Heart right ventricle (tissue), 16 donors: ENCODE measurements at places on chromosomes 6 and 20.

DNA sequence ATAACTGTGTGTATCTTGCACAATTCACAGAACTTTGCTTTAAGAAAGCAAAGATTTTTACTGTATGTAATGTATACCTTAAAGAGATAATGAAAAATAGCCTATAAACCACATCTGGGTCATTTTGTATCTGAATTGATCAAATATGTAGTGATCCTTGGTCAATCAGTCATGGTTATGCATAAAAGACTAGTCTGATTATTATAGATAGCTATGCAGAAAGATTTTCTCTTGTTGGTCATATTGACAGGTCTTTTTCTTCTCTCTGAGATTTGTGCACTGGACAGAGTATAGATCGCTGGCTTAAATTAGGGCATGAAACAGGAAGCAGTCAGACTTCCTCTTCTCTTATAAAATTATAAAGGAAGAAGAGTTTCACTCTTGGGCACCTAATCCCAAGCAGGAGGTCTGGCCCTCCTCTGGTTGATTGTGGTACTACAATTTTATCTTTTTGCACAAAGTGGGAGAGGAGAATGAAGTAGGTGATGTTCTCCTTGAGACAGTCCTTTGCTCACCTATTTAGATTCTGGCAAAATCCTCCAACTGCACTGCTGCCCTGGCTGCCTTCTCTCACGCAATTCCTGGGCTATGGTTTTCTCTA lies 380.9 kb upstream of the RGS17 start:
- no peak for DNase-seq

GRCh38 chr20:4673371-4674001 lies 48.2 kb upstream of the PRND start:
- no peak for DNase-seq

DNA sequence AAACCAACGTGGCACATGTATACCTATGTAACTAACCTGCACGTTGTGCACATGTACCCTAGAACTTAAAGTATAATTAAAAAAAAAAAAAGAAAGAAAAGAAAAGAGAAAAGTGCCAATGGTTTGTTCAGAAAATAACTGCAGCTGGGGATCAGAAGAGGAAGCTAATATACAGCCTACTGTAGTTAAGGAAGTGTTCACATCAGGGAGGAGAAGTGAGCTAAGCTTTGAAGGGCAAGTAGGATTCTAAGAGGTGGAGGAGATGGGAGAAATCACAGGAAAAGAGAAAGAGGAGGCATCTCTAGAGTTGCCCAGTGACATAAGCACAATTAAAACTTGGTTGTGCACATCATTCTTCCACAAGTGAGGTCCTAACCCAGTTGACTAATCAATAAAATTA lies 214.4 kb upstream of the DTNBP1 start:
- DNase-seq: no peak

- no peak for DNase-seq
These were observed 43.4 kb downstream of the TAF8 start for GRCh38 chr6:42093582-42094329.

- no peak for DNase-seq
These were observed 45.9 kb downstream of the FLRT3 start for GRCh38 chr20:14291502-14291901.

DNA sequence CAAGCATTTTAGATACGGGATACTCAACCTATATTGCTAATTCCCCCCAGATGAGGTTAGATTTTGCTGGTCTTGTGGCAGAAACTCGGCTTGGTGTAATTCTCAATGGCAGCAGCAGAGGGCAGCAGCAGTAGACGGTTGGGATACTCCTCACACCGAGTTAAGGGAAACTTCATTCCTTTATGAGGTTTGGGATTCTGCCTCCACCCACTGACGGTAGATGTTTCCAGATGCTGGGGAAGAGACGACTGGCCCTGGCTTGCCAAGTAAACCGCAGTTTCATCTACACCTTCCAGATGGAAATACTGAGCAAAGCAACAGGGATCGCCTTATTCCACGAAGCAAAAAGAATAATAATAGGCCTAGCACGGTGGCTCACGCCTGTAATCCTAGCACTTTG lies 8.2 kb upstream of the TBC1D7 start:
- DNase-seq: peak; percentile 82

GRCh38 chr20:38092260-38092857 lies 58.8 kb downstream of the RPRD1B start:
- peak; percentile 5 for DNase-seq

DNA sequence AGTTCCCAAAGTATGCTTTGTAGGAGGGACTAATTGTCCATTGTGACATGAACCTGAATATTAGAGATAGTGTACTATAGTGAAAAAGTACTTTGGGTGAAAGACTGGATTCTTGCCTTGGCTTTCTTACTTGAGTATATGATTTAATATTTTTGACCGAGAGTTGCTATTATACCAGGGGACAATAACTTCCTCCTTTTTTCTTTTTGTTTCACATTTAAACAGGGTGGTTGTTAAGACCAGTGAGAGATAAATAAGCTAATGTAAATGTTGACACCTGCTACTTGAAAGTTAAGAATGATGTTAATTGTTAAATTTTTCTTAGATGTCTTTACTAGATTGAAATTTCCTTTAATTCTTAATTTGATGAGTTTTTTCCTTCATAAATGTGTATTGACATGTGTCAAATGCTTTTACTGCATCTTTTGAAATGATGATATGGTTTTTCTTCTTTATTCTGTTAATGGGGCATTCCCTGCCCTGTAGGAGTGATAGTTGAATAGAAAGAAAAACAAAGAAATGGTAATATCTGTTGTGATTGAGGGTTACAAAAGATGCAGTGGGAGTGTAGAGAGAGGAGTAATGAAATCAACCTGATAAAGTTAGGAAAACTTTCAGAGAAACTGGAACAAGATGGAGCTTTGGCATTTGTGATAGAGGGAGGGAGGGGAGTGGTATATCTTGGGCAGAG lies 48.4 kb downstream of the ZFAND3 start:
- DNase-seq: no peak

DNA sequence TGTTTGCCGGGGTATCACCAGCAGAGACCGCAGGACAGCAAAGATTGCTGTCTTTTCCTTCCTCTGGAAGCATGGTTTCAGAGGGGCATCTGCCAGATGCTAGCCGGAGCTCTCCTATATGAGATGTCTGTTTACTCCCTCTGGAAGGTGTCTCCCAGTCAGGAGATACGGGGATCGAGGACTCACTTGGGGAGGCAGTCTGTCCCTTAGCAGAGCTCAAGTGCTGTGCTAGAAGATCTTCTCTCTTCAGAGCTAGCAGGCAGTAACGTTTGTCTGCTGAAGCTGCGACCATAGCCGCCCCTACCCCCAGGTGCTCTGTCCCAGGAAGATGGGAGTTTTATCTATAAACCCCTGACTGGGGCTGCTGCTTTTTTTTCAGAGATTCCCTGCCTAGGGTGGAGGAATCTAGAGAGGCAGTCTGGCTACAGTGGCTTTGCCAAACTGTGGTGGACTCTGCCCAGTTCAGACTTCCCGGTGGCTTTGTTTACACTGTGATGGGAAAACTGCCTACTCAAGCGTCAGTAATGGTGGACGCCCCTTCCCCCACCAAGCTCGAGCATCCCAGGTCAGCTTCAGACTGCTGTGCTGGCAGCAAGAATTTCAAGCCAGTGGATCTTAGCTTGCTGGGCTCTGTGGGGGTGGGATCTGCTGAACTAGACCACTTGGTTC lies 133.0 kb upstream of the FLRT3 start:
- no peak for DNase-seq

- no peak for DNase-seq
These were observed 401.7 kb downstream of the ZFAND3 start for GRCh38 chr6:38221251-38221650.

GRCh38 chr20:33653900-33654596 lies 8.1 kb upstream of the C20orf144 start:
- DNase-seq: no peak

DNA sequence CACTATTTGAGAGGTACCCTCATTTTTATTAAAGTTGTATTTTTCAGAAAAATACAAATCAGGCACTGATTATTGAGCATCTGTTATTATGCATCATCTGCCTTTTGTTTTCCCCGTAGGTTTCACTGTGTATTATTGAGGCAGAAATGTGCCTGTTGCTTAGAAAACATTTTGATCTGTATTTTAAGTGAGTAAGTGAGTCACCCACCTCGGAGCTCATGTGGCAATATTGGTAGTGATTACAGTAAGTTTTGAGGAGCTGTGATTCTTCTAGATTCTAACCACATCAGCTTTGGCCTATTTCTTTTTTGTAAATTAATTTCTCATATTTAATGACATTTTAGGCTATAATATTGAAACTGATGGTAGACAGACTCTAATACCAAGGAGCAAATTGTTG lies 59.6 kb upstream of the LAMP5 start:
- DNase-seq: no peak

- DNase-seq: no peak
These were observed 154.6 kb upstream of the SOX4 start for GRCh38 chr6:21438986-21439352.

GRCh38 chr6:292506-293192 lies 362 bp downstream of the DUSP22 start:
- DNase-seq: peak; percentile 76

DNA sequence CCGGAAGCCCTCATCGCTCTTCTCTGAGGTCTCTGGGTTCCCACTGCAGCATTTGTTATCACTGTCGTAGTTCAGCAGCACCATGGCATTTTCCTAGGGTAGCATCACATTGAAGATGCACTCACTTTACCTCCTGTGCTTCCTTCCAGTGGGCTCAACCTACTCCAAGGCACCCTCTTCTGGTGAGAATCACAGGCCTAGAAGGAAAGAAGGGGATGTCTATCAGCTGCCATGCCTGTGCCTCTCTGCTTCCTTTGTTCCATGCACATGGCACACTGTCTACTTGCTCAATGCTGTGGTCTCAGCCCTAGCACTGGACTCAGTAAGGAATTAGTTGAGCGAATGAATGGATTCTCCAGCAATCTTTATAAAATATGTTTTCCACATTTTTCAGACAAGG lies 22.6 kb downstream of the CST4 start:
- no peak for DNase-seq

DNA sequence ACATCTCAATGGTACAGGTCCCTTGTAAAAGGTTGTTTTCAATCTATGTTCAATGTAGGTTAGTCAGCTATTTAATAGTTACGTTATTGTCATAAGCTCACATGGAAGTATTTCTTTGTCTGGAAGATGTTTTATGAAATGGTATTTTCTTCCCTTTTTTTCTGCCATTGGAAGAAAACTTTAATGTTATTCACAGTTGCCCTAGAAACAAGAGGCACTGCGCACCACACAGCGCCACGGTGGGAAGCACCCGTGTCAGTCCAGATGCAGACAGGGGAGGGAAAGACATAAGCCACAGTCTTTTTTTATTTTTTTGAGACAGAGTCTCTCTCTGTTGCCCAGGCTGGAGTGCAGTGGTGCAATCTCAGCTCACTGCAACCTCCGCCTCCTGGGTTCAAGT lies 82.1 kb downstream of the GCNT2 start:
- no peak for DNase-seq

DNA sequence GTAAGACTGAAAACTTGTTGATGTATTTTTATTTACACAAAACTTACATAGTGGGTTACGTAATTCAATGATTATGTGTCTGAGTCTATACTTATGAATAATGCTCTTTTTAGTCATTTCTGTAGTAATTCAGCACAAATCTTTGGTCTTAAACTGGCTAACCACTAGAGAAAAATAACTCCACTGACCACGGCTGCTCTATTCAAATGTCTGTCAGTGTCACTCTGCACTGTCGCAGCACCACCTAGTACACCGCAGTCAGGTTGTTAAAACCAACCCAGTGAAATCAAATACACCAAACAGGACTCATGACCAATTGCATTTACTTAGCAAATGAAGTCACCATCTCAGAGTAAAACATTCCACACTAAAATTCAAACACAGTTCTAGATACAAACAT lies 93.5 kb upstream of the CCDC28A start:
- no peak for DNase-seq

GRCh38 chr20:25309395-25310267 lies 61.7 kb downstream of the PYGB start:
- no peak for DNase-seq

GRCh38 chr6:69265706-69266105 lies 531.1 kb downstream of the LMBRD1 start:
- no peak for DNase-seq

GRCh38 chr6:150261997-150262697 lies 106.7 kb upstream of the IYD start:
- DNase-seq: no peak

- no peak for DNase-seq
These were observed 32.7 kb upstream of the SNAP25 start for GRCh38 chr20:10185741-10186558.

DNA sequence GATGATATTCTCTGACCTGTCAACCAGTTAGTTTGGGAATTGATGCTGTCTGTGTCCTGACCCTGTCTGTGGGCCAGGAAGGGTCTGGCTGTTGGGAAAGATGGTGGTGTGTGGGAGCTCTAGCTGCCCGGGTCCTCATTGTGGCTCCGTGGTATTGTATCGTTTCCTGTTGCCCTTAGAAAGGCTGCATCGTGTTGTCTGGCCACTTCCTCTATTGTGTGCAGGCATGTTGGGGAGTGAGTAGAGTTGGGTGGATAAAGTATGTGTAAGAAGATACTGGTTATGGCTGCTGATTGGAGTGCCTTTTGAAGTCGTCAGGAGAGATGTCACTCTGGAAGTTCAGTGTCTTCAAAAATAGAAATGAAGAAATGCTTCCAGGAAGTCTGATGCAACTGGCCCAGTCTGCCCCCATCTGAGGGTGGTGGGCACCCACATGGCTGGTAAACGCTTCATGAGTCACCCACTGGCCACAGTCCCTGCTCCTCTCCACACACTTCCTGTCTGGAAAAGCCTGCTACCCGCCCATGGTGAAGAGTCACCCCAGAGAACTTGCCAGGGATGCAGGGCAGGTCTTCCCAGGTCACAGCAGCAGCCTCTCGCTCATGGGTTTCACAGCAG lies 27.9 kb downstream of the PPARD start:
- peak; percentile 49 for DNase-seq

GRCh38 chr6:90701146-90701781 lies 114.4 kb upstream of the MAP3K7 start:
- no peak for DNase-seq

DNA sequence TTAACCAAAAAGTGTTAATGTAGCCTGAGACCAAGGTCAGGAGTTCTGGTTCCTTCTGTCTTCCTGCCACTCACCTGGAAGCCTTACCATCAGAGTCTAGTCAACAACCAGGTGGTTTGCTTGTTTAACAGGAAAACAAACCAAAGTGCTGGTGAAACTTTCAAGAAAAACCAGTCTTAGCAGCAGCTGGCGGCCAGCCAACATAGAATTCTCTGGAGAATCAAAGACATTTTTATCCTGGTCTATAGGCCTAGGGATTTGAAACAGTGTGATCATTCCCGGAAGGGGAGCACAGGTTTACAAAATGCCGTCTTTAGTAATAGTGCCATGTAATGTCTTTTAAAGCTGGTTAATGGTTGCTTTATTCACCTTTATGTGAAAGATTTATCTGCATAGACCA lies 146.6 kb upstream of the AKIRIN2 start:
- DNase-seq: no peak

DNA sequence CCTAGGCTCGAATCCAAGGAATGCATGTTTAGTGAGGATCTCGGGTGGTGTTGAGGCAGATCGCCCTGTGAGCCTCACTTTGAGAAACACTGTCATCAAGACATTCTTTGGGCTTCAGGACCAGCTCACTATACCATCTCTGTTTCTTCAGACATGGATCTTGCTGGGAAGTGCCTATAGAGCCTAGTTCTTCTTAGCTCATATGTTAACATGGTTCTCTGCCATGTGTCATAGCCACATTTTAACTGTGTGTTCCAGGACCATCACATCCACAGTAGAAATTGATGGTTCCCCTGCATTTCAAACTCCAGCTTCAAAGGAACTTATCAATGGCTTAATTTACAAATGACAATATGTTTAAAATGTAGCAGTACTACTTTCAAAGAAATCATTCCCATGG lies 57.4 kb downstream of the NOX3 start:
- no peak for DNase-seq
